Stimulated activated CD4-positive, alpha-beta T cell treated with anti-CD3 and anti-CD28 coated beads, Interleukin-12 subunit alpha, Interleukin-12 subunit beta, amount 100 ng/mL, for 48 hours (primary cell): ENCODE measurements at places on chromosomes 16 and 17.

GRCh38 chr17:67050066-67050465, 5.7 kb downstream of the CACNG1 start:
- no peak for DNase-seq

GRCh38 chr17:61279476-61280145, 120.0 kb upstream of the TBX2 start:
- DNase-seq = no peak

GRCh38 chr17:39283896-39284295, 58.2 kb upstream of the STAC2 start:
- no peak for DNase-seq

GRCh38 chr17:48952904-48953303, 8.3 kb upstream of the SNF8 start:
- no peak for DNase-seq

GRCh38 chr16:68627951-68628425, 17.1 kb upstream of the CDH3 start:
- no peak for DNase-seq

DNA sequence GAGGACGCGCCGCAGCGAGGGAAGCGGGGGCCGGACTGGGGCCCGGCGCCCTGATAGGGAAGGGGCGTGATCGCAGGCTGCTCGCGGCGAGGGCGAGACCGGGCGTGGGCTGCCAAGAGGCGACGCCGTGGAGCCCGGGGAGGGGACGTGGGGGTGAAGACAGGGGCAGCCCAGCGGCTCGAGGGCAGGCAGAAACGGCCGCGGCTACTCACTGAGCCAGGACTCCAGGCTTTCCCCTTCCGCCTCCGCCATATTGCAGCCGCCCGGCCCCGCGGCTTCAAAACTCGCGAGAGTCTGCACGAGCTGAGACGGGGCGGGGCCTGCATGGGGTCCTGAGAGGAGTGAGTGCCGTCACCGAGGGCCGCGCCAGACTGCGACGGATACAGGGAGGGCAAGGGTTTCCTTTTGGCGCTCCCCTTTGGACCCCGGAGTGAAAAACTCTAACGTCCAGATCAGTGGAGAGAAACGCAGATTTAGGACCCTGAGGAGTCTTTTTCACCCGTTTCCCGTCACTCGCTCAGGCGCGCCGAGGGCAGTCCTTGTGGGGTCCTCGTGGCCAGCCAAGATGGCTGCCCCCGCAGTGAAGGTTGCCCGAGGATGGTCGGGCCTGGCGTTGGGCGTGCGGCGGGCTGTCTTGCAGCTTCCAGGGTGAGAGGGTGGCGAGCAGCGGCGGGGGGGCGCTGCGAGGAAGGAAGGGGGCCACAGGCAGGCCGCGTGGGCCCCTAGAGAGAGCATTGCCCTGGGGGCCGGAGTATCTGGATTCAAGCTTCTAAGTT, at the start of the genes GGA3 and MRPS7:
Gene GGA3, minus strand, starts transcription at position 271 of the 776 bp plus-strand sequence. Its CDS starts 19 bp downstream, at position 252.
Gene MRPS7, plus strand, starts transcription at position 544 of the 776 bp plus-strand sequence. Its CDS starts 22 bp downstream, at position 566.
- peak; percentile 94 for DNase-seq

DNA sequence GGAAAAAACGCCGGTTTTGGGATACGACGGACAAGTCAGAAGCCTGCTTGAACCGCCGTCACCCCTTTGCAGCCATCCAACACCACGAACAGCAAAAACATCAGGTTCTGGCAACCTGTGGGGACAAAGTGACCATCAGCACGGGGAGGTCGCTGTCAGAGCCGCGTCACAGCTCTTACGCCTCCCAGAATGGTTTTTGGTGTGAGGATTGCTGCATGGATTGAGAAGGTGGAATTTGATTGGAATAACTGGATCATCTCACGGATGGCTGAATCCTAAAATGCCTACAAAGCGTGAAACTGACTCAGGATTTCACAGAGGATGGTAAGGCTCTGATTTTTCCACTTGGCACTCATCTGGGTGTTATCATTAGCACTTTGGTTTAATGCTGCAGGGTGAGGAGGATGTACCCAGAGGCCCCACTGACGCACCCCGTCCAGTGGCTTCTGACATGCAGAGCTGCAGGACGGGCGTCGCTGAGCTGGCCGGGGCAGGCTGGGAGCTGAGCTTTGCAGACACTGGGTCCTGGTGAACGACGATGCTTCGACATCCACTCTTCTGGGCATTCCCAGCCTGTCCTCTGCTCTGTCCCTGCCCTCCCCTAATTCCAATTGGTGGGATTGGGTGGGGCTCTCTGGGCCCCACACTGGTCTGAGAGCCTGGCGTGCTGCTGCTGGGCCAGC, 73.4 kb upstream of the CREBBP start:
- DNase-seq = no peak

DNA sequence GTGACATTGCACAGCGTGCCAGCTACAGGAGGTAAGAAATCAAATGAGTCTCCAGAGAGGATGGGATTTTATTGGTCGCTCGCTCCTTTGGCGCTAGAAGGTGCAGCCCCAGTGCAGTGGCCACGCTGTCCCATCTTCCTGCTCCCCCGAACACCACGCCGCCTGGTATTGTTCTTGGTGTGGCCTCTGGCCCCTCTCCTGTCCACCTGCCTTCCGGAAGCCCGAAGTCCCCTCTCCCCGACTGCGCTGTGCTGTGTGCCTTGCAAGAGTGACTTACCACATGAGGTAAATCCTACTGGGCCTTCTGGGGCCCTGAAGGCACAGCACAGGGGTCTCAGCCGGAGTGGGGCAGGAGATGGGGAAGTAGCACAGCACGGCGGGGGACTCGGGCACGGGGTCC, 58.2 kb downstream of the MARCHF10 start:
- no peak for DNase-seq
